Stimulated activated CD4-positive, alpha-beta T cell treated with anti-CD3 and anti-CD28 coated beads, Interleukin-1b, Interleukin-23, amount 100 ng/mL, for 1 hour (primary cell): ENCODE measurements at places on chromosomes 2 and 18.

GRCh38 chr2:95040426-95040825 is 14.9 kb downstream of the MAL start:
- no peak for DNase-seq

- no peak for DNase-seq
Observed at GRCh38 chr18:41923446-41923845, 31.6 kb upstream of the PIK3C3 start.

GRCh38 chr2:134079373-134079772 is 174.5 kb upstream of the MGAT5 start:
- DNase-seq: no peak

- DNase-seq: no peak
Observed at GRCh38 chr2:121898483-121898882, 143.0 kb downstream of the TSN start.

DNA sequence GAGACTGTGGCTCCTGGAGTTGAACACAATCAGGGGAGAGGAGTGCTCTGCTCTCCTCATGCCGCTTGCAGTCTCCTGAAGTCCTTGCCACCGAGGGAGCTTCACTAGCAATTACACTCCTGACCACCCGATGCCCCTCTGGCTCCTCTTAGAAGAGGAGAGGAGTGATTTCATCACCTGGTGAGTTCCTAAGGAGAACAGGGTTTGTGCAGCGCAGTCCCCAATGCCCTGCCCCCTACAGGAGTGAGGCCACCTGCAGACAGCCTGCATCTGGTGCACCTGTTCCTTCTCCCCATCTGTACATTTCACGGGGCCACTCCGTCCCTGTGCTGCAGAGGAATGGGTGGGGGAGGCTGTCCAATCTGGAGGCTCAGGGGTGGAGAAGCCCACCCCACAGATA is 267.2 kb downstream of the HRH4 start:
- DNase-seq: no peak

DNA sequence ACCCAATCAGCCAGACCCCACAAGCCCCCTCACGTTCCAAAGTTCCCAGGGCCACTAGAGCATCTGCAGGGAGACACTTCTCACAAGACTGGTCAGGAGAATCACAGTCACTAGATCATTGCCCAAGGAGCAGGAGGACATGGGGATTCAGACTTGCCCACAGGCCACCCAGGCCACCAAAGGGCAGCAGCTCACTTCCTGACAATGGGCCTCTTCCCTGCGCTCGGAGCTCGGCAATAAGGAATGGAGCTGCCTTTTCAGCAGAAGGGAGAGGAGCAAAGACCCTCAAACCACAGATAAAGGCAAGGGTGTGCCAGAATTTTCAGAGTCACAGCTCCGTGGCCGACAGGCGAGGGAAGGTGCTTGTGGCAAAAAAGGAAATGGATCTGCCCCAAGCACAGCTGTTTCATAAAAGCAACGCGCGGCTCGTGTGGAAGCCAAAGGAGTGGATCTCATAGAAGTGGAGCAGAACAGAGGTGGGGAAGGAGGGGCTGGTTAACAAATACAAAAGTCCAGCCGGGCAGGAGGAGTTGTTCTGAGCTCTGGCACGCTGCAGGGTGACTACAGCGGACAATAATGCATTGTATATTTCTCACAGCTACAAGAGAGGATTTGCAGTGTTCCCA is 72.1 kb downstream of the EDAR start:
- DNase-seq: no peak

- no peak for DNase-seq
Observed at GRCh38 chr2:150916467-150917396, 344.9 kb downstream of the RBM43 start.
